A549 treated with DMSO at 1 μM for 4 hours (cell line): ENCODE measurements at places on chromosomes 16 and 17. TPM values are rescaled to one million over a fixed set of nuclear protein-coding genes. Genes with fewer than 3 reads are reported as not detected.

Gene C16orf96
- not detected in 5 replicates for total RNA-seq

Gene CD300A
- total RNA-seq = 0.06 to 1.1 TPM (median 0.08 TPM) in 4 of 5 replicates, not detected in the other

Gene KRT12
- not detected in 5 replicates for total RNA-seq

Gene ACSM5
- total RNA-seq = not detected in 5 replicates

Gene C17orf67
- 0.68 to 2.6 TPM (median 2.3 TPM) in 5 replicates for total RNA-seq

Gene GEMIN4
- total RNA-seq = 60.6 to 68.1 TPM (median 65.1 TPM) in 5 replicates

Gene SMTNL2
- 0.21 to 1.9 TPM (median 1.0 TPM) in 5 replicates for total RNA-seq

Gene HOXB13
- 1.7 to 2.7 TPM (median 2.3 TPM) in 5 replicates for total RNA-seq

Gene XAF1
- 0.03 TPM in 1 of 5 replicates, not detected in the others for total RNA-seq

Gene PRR35
- total RNA-seq = 0.05 to 0.17 TPM (median 0.09 TPM) in 5 replicates

Gene CES5A
- not detected in 5 replicates for total RNA-seq

Gene ZNF267
- 8.9 to 10.5 TPM (median 10.2 TPM) in 5 replicates for total RNA-seq

Gene KCNH6
- not detected in 5 replicates for total RNA-seq

Gene MARVELD3
- total RNA-seq = 0.24 to 0.51 TPM (median 0.28 TPM) in 5 replicates

Gene ESRP2
- 0.05 to 0.19 TPM (median 0.09 TPM) in 4 of 5 replicates, not detected in the other for total RNA-seq

Gene LPO
- total RNA-seq = not detected in 5 replicates

Gene LRRC37A
- 0.40 to 1.1 TPM (median 0.78 TPM) in 5 replicates for total RNA-seq

Gene RGS11
- 3.5 to 4.7 TPM (median 4.4 TPM) in 5 replicates for total RNA-seq
